Fibroblast of skin of right quadriceps (primary cell): ENCODE measurements at places on chromosomes 12 and 14.

DNA sequence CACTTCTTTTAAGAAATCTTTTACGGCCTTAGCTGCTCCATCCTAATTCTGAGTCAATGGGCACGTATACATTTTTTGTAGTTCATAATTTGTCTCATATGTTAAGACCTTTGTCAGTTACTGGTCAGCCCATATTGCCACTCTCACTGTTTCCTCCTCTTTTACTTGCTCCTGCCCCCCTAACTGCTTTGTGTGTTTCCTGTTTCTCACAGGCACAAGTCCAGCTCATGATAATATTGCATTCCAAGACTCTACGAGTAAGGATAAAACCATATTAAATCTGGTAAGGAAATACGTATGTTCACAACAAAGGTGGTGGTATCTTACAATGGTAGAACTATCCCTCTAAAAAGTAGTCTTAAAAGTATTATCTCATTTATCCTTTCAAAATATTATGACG lies 111.7 kb downstream of the DNAI7 start:
- DNase-seq: no peak

DNA sequence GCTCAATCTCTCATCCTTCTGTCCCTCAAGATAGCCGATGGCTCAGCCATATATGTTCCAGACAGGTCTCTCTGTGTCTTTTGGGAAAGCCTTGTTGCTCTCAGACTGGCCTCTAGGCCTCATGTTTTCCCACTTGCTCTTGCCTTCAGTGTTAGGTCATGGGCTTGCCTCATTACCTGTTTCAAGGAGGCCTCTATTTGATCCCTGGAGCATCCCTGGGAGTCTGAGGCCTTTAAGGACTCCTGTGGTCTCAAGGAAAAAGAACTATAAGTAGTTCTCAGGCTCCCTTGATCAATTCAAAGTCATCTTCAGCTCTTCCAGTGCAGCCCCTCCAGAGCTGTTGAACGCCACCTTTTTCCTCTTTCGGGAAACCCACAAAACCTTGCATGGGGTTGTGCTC lies 47.9 kb downstream of the NTF3 start:
- no peak for DNase-seq

- no peak for DNase-seq
These were observed 37.5 kb upstream of the DTX1 start for GRCh38 chr12:113019025-113019424.

- no peak for DNase-seq
These were observed 25.4 kb upstream of the FAM177A1 start for GRCh38 chr14:35020713-35021112.

DNA sequence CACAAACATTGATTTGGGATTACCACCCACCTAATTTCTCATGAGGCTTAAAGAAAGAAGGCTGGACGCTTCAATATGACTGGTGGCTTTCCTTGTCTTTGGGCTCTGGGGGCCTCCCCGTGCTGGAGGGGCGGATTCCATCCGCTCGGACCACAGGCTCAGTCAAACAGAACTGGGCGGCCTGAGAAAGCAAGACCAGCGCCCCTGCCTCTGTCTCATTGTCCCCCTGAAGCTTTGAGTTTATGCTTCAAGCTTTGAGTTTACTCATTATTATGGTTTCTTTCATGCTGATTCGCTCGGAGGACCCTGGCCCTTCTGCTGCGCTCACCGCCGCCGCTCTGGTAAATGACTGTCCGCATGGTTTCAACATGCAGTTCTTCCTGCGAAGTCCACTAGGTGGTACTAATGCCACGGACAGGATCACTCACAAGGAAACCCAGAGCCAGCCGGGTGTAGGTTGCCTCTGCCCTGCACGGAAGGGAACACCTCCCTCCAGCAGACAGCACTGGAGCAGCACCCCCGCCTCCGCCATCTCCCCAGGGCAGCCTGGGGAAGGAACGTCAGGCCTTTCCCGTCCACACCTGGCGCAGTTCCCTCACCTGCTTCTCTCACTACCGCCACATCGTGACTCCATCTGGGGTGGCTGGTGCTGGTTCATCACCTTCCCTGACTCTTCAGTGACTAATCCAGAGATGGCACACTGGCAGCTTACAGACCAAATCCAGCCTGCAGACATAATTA lies 13.2 kb upstream of the TIGAR start:
- peak; percentile 65 for DNase-seq

- DNase-seq: no peak
These were observed 965.5 kb downstream of the TMEM121 start for GRCh38 chr14:106491851-106492250.

GRCh38 chr12:1804545-1805332 lies 15.6 kb upstream of the LRTM2 start:
- peak; percentile 92 for DNase-seq

- DNase-seq: peak; percentile 6
These were observed 39.4 kb upstream of the FBRSL1 start for GRCh38 chr12:132450418-132451171.

DNA sequence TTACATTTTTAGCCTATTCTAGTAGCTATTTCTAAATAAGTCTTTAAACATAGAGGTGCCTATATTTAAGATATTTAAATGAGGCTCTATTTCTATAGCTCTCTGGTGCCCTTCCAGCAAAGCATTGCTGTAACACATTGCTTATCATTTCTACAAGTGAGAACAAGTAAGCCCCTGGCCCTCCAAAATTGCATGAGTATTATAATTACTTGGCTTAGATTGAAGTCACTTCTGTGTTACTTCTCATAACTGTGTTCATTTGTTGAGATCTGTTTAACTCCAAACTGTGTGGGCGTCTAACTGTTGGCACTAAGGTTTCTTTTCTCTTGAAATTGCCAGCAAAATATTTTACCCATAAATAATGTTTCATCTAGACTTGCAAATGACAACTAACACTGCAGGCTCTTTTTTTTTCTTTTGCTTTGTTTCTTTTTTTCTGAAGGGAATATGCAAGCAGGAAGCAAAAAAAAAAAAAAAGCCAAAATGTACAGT lies 66.5 kb downstream of the DAD1 start:
- DNase-seq: no peak

DNA sequence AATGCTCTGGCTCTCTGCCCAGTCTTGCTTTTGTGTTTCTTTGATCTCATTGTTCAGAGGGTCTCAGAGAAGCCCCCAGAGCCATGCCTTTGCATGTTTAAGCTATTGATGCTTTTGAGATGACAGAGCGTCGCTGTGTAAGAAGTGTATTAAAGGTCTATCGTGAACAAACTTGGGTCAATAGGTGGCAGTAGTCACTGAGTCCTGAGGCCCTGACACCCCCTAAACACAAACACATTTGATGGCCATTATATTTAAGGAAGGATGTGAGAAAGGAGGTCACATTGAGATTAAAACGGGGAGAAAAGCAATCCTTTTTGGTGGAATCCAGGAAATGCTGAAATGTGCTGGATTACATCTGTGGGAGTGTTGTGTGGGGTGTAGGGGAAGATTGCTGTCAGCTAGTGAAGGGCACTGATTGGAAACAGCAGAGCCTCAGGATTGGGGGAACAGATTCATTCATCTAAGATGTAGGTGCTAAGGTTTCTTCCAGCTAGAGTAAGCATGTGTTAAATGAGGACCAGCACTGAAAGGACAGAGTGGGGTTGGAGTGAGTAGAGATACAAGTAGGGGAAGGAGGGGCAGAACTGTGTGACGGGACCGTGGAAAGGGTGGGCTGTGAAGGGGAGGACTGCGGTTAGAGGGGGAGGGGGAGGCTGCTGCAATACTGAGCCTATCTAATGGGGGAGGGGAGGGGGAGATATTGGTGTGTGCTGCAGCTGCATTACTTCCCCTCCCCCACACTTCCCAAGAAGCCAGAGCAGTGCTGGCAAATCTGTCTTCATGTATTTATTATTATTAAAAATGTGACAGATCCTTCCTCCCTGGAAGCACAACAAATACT lies 12.7 kb downstream of the NGDN start:
- DNase-seq: no peak

- DNase-seq: peak; percentile 17
These were observed 55.5 kb upstream of the TTC7B start for GRCh38 chr14:90871605-90872233.

DNA sequence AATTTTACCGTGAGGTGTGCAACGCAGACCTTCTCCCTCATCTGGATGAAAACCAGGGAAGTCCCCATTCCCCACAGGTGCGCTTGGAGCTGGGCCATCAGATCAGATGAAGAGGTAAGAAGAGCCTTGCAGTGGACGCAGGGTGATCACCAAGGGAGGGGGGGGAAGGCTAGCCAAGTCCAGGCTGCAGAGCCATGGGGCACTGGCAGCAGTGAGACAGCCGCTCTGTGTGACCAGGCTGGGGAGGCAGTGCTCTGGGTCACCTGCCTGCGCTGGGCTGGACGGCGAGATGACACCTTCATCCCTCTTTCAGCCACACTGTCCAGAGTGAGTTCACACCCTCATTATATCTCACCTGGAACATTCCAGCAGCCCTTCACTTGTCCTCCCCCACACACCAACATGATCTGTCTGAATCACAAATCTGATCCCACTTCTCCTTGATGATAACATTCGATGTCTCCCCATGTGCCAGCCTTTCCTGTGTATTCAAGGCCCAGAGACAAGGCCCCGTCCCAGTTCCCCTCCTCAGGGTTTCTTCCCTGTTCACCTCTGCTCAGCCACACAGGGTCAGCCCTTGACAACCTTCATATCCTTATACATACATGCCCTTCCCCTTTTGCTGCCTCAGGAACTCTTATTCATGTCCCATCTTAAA lies 65.9 kb upstream of the VASH1 start:
- no peak for DNase-seq

- DNase-seq: no peak
These were observed 34.1 kb upstream of the SMOC1 start for GRCh38 chr14:69845050-69845581.

DNA sequence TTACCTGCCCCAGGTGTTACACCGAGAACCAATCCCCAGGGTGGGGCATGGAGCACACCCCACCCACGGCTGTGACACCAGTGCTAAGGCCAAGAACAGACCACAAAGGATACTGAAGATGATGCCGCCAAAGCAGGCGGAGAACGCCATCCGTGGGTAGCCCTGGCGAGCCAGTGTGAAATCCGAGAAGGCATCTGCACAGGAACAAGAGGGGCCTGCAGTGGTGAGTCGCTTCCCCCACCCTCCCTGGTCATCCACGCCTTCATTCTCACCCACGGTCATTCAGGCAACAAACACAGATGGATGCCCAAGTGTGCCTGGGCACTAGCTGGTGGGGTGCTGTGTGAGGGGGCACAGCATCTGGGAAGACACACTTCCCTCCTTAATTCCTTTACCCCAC lies 28.5 kb downstream of the SLC8B1 start:
- no peak for DNase-seq

DNA sequence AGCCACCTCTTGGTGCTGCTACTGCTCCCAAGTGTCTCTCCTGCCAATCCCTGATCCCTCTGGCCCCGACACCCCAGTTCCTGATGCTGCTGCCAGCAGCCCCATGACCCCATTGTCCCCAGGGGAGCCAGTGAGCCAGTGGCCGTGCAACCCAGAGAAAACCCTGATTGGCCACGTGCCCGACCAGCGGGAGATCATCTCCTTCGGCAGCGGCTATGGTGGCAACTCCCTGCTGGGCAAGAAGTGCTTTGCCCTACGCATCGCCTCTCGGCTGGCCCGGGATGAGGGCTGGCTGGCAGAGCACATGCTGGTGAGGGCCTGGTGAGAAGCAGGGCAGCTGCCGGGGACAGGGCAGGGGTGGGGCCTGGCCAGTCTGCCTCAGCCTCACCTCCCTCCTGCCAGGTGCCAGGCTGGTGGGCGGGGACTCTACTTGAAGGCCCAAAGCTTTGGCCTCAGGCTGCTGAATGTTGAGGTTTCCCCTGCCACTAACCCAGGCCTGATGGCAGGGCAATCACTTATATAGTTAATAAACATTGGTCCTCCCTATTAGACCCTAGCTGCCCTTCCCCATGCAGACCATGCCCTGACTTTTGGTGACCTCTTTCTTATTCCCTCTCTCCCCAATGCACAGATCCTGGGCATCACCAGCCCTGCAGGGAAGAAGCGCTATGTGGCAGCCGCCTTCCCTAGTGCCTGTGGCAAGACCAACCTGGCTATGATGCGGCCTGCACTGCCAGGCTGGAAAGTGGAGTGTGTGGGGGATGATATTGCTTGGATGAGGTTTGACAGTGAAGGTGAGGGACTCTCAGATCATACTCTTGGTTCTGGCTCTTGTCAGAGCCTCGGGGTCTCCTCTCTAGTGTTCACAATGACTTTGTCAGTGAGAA lies 5.1 kb downstream of the PCK2 start:
- DNase-seq: no peak

DNA sequence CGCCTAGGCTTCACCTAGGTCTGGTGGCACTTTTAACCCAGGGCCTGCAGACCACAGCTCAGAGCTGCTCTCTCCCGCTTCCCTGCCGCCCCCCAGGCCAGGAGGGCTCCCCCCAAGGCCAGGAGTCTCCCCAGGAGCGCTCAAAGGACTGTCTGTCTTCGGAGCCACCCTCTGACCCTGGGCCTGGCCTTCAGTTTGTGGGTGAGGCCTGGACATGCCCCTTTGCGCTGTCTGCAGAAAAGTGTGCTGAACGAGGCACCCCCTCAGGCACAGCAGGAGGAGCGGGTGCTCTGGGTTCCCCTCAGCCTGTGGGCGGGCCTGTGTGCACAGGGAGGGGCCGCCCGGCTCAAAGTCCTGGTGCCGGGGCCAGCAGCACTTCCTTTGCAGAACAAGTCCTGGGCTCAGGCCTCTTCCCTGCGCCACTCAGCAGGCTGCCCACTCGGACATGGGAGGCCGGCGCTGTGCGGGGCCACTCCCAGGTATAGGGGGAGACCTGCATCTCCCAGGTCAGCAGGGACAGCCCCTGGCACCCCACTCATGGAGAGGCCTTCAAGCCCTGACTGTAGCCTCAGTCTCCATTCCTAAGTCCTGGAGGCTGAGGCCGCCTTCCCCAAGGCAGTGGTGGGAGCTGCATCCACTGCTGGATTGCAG lies 14.3 kb downstream of the DEGS2 start:
- DNase-seq: no peak

GRCh38 chr12:10214136-10214894 lies 1.6 kb downstream of the GABARAPL1 start:
- DNase-seq: peak; percentile 71

- DNase-seq: no peak
These were observed 1431.0 kb downstream of the AACS start for GRCh38 chr12:126496201-126496600.

DNA sequence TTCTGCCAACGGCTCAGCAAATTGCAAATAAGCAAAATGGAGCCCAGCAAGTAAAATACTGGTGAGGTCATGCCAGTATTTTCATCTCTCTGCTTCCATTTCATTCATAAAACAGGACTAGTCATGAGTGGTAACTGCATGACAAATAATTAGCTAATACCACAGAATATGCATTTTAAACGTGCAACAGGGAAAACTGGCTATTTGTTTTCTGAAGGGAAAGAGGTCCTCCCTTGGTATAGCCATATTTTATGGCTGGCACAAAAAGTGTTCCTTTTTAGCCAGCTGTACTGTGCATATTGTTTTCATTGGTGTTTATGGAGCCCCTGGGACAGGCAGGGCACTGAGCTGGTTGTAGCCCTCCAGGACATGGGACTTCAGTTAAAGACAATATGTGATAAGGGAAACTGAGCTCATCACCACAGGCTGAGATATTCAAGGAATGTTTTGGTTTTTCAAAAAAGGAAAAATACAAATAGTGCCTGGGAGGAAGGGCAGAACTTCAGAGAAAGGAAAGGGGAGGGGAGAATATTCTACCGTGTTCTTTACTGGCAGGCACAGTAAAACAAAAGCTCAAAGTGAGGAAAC lies 26.1 kb upstream of the FOXN3 start:
- peak; percentile 52 for DNase-seq

GRCh38 chr12:87441511-87441910 lies 587.7 kb downstream of the C12orf50 start:
- DNase-seq: peak; percentile 4

- peak; percentile 73 for DNase-seq
These were observed 74.8 kb upstream of the CHST11 start for GRCh38 chr12:104381731-104382480.

GRCh38 chr12:92136965-92137721 lies 8.5 kb downstream of the BTG1 start:
- peak; percentile 93 for DNase-seq
